ENCODE measurements at places on chromosomes 1 and 21.

- peak; percentile 41 for DNase-seq
Measured at GRCh38 chr21:36589352-36589971, 109.5 kb upstream of the SIM2 start.

GRCh38 chr1:185581961-185582725 lies 152.0 kb upstream of the HMCN1 start:
- no peak for DNase-seq

DNA sequence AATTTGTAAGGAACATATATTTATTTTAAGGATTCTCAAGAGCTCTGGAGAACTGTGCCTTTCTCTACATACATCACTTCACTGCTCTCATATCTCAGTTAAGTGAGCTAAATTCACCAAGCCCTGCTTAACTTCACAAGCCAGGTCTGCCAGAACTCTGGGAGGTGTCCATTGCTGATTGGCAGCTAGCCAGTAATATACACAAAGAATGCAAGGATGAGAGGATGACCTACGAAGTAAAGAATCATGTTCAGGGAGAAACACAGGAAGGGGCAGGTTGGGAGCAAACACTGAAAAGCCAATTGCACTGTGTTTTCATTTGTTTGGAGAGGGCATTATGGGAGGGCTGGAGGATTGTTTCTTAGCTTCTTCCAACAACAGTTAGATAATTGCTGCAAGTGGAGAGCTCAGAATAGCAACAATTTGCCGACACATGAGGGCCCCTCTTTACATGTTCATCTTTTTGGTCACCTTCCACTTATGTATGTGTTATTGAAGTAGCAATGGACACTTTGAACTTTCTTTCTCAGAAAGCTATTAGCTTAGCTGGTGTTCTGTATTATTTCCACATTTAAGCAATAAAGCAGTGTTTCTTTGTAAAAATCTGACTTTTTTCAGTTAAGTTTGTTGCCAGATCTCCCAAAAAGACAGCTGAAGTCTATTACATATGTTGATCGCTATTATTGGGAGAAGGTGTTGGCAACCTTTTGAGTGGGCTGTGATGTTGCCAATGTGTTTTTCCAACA lies 254.8 kb downstream of the LTN1 start:
- DNase-seq: no peak

- peak; percentile 59 for DNase-seq
Measured at GRCh38 chr1:214228976-214229375, 52.0 kb upstream of the SMYD2 start.
